ENCODE measurements at places on chromosomes 3 and 15.

- DNase-seq, result no peak
These were observed 144.3 kb downstream of the STAC start for GRCh38 chr3:36524560-36524959.

DNA sequence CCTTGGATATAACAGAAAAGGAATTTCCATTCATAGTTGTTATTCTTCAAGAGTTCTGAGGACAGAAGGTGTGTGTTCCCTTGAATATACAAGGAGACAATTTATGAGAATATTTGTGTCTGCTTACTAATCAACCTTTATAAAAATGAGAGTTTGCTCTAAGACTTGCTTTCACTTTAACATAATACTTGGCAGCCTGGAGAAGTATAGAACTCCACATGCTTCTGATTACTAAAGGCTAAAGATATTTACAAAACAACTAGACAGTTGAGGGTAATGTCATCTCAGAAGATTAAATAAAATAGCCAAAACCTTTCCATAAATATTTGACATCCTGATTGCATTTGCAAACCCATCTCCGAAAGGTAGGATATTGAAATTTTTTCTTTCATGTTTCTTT, 727.1 kb upstream of the NAALADL2 start:
- DNase-seq, result no peak

GRCh38 chr3:55708242-55708641, 221.1 kb upstream of the WNT5A start:
- DNase-seq, result no peak

GRCh38 chr3:81726132-81726531, 35.3 kb downstream of the GBE1 start:
- no peak for DNase-seq

- no peak for DNase-seq
These were observed 2.4 kb upstream of the RPL29 start for GRCh38 chr3:51997935-51998596.

DNA sequence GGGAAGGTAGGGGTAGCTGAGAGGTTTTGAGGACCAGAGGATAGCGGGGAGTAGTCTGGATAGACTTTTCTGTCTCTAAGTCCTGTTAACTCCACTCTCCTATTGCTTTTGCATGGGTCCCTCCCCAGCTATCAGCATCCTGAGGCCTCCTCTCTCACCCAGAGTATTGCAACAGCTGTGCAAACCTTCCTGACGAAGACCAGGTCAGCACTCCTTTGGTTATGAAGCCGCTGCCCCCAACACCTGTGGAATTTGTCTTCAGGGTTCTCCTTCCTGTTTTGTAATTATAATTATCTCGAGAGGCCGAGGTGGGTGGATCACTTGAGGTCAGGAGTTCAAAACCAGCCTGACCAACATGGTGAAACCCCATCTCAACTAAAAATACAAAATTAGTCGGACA, 24.8 kb downstream of the TYRO3 start:
- no peak for DNase-seq

DNA sequence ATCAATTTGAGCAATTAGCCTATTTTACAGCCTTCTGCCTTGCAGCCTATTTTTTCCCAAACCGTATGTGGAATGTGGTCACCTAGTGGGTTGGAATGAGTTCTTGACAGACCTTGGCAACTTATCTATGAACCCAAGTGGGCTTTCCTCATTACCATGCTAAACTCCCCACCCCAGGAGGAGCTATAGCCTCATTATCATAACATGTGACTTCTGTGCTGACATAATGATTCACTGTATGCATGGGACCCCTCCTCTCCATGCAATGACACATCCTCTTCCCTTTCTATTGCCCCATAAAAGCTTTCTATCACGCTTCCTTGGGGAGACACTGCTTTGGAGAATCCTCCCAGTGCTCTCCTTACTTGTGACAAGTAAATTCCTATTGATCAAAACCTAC, 83.5 kb upstream of the FHIT start:
- DNase-seq, result no peak

GRCh38 chr3:124837730-124838186, 49.4 kb downstream of the ITGB5 start:
- DNase-seq, result no peak

DNA sequence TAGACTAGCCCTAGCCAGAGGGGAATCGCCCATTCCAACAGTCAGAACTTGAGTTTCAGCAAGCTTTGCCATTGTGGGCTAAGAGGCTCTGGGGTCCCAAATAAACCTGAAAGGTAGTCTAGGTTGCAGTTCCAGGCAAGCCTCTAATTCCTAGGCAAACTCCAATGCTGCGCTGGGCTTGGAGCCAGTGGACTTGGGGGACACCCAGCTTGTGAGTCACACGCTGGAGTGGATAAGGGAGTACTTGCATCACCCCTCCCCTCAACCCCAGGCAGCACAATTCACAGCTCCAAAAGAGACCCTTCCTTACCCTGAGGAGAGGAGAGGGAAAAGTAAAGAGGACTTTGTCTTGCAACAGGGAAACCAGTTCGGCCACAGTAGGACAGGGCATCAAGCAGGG, 105.2 kb upstream of the DPPA4 start:
- DNase-seq, result no peak

GRCh38 chr3:109963831-109964230, 626.5 kb upstream of the DPPA4 start:
- no peak for DNase-seq

DNA sequence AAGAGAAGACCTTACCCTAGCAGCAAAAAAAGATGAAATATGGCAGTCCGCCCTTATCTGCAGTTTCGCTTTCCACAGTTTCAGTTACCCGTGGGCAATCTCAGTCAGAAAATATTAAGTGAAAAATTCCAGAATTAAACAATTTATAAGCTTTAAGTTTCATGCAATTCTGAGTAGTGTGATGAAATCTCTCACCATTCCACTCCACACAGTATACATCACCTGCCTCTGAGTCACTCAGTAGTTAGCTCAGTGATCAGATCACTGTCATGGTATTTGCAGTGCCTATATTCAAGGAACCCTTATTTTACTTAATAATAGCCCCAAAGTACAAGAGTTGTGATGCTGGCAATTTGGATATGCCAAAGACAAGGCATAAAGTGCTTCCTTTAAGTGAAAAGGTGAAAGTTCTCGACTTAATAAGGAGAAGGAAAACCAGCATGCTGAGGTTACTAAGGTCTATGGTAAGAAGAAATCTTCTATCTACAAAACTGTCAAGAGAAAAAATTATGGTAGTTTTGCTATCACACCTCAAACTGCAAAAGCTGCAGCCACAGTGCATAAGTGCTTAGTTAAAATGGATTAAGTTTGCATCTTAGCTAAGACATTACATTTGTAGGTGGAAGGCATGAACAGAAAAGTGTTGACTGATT, 48.1 kb downstream of the HSPBAP1 start:
- DNase-seq, result no peak

DNA sequence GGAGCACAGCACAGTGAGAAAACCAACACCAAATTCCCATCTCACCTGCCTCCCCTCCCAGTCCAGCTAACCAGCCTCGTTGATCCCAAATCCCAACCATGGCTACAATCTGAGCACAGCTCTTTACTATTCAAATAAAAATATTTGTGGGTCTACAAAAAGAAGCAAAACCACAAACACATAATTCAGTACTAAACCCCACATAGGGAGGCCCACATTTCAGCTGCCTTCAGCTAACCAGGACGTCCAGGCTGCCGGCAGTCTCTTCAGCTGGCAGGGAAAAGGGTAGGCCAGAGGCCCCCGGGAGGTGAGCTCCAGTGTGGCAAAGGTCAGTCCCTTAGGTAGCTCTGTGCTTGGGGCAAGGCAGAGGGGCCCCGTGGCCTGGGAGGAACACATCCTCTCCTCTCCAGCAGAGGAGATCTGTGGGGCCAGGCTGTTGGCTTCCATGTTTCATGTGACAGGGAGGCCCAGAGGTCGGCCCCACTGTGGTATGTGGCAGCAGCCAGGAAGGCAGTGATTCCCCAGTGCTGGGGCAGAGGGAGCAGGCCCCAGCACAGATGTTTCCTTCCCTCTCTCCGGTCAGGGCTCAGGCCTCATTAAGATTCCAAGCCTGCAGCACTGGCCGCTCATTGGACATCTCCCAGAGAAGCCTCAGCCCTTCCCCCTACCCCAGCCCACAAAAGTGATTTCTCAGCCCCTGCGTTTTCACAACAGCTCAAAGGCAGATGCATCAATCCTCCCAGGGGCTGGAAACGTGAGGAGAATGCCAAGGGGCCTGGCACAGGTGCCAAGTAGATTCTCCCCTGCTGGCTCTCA, 381.4 kb downstream of the NTRK3 start:
- no peak for DNase-seq

GRCh38 chr15:99163271-99164062, 58.6 kb downstream of the SYNM start:
- DNase-seq, result no peak

DNA sequence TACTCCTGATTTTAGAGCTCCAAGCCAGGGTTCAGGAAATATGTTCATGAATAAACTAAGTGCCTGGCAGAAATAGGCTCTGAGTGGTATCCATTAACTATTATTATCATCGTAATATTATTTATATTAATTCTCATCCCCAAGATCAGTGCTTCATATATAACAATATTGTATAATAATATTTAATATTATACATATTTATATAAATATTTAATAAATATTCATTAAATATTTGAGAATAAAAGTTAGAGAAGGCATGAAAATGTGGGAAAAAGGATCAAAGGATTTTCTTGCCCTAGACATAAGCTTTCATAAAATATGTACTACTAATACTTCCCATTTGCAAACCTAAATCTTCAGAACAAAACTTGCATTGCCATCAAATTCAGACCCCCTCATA, 196.5 kb downstream of the ZMAT3 start:
- DNase-seq, result no peak

DNA sequence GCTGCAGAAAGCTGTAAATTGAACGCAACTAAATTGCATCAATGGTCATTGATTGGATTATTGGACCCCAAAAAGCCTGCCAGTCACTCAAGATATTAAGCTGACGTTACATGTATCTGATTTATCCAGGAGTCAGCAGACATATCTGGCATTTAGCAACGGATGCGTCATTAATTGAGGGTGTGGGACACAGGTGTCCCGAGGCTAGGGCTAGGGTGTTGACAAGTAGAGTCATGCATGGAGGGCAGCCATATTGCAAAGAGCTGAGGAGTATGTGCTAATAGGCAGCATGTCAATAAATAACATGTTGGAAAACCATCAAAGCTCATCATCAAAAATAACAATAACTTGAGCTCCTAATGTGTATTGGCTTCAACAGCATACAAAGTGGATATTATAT, 234.5 kb upstream of the GOLGA6L4 start:
- no peak for DNase-seq

- no peak for DNase-seq
These were observed 196.5 kb downstream of the KLHL25 start for GRCh38 chr15:85598219-85598618.

DNA sequence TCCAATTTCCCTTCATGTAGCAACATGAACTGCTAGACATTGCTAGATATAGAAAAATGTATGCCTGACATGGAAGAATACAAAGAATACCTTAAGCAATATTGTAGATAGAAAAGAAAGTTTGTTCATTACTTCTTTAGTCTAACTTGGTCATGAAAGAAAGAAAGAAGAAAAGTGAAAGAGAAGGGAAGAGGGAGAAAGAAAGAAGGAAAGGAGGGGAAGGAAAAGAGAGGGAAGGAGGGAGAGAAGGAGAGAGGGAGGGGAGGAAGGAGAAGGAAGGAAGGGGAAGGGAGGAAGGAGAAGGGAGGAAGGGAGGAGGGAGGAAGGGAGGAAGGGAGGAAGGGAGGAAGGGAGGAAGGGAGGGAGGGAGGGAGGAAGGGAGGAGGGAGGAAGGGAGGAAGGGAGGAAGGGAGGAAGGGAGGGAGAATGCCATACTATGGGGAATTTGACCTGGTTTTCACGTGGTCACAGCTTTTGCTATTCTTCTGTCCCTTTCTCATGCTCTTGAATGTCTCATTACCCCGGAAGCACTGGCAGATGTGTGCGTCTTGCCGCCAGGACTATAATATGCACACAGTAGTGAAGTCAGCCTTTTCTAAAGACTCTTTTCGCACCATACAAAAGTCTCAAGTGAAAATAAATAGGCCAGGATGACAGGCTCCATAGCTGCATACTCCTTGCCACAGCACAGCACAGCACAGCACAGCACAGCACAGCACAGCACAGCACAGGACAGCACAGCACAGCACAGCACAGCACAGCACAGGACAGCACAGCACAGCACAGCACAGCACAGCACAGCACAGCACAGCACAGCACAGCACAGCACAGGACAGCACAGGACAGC, 78.2 kb downstream of the CHAC1 start:
- DNase-seq, result no peak

DNA sequence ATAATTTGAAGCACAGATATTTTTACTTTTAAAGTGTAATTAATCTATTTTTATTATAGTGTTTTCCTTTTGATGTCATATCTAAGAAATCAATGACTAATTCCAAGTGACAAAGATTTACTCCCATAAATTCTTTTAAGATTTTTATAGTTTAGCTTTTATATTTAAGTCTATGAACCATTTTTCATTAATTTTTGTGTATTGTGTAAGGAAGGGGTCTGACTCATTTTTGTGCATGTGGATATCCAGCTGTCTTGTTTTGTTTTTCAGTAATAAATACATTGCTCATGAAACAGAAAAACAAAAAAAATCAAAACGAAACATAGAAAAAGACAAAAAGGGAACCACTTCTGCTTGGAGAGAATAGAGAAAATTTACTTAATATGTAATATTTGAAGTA, 145.1 kb downstream of the EPHA6 start:
- no peak for DNase-seq

DNA sequence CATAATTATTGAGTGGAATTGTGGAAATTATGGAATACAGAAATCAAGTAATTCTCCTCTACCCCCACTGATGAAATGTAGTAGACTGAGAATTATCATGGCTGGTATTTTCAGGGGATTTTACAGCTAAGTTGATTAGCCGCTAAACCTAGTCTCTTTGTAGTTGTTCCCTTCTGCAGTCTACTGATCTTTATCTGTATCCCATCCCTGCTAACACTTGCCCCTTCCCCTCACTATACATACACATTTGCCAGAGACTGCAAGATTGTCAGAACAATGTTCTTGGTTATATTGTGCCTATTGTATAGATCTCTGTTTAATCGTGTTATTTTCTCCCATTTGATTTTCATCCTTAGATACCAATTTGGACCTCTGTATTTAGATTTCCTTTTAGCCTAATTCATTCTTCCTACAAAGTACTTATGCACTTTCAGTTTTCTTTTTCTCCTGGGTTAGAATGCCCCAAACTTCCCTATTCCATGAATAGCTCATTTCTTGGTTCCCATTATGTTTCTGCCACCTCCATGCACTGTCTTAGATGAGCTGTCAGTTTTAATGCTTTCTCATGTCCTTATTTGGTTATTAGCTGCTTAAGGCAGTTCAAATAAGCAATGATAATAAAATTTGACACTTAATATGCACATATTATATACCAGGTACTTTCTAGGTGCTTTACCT, 86.9 kb downstream of the CDIN1 start:
- DNase-seq, result no peak

DNA sequence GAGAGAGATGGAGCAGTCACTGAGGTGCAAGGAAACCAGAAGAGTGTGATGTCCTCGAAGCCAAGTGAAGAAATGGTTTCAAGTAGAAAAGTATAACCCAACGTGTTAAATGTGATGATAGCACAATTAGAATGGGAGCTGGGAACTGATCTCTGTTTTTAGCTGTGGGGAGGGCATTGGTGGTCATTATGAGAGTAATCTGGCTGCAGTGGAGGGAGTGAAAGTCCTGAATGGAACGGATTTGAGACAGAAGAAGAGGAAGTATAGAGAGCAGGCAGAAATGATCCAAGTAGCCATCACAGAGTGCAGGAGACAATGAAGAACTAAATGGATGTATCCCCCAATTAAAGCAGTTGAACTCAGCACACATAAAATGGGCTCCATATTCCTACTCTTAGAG, 235.3 kb downstream of the IGSF11 start:
- no peak for DNase-seq

- DNase-seq, result no peak
These were observed 15.2 kb downstream of the SSUH2 start for GRCh38 chr3:8629151-8630021.
